Stimulated activated naive CD8-positive, alpha-beta T cell treated with anti-CD3 and anti-CD28 coated beads, Interleukin-15, Interleukin-2, amounts not matched to agents 100 U/mL and 50 U/mL, for 24 hours (primary cell): ENCODE measurements at places on chromosomes 6 and 20.

DNA sequence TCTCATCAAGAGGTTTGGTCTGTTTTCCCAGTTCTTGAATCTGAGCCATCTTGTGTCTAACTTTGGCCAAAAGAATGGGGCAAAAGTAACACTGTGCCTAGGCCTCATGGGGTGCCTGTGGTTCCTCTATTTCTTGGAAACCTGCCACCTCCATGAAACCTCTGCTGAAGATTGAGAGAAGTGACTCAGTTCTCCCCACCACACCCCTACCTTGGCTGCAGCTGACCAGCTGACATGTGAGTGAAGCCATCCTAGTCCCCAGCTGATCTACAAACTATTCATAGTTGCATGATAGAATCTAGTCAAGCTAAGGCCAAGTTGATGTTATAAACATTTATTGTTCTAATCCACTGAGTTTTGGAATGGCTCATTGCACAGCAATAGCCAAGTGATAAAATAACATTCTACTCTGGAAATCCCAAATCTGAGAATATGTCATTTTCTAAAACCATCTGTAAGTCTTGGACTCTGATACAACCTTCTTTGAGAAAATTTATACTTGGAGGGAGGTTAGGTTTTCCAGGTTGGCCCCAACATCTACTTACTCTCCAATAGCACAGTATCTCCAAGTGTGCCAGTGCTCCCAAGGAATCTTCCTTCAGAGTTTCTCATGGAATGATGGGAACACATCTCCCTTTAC, 107.0 kb upstream of the SMLR1 start:
- peak; percentile 9 for DNase-seq

DNA sequence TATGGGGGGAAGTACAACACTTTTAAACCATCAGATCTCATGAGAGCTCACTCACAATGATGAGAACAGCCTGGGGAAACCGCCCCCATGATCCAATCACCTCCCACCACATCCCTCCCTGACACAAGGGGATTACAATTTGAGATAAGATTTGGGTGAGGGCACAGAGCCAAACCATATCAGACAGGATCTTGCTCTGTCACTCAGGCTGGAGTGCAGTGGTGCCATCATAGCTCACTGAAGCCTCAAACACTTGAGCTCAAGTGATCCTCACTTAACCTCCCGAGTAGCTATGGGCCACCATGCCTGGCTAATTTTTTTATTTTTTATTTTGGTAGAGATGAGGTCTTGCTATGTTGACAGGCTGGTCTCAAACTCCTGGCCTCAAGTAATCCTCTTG, 5.1 kb upstream of the IYD start:
- no peak for DNase-seq

- peak; percentile 17 for DNase-seq
Measured at GRCh38 chr20:45792317-45793118, 764 bp downstream of the DNTTIP1 start.

DNA sequence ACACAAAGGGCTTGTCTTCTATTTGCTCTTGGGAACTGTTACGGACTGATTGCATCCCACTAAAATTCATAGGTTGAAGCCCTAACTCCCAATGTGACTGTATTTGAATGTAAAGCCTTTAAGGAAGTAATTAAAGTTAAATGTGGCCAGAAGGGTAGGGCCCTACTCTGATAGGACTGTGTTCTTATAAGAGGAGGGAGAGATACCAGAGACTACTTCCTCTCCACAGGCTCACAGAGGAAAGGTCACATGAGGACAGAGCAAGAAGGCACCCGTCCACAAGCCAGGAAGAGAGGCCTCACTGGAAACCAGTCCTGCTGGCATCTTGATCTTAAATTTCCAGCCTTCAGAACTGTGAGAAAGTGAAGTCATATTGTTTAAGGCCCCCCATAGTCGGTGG, 211.9 kb downstream of the CDH26 start:
- DNase-seq = no peak

DNA sequence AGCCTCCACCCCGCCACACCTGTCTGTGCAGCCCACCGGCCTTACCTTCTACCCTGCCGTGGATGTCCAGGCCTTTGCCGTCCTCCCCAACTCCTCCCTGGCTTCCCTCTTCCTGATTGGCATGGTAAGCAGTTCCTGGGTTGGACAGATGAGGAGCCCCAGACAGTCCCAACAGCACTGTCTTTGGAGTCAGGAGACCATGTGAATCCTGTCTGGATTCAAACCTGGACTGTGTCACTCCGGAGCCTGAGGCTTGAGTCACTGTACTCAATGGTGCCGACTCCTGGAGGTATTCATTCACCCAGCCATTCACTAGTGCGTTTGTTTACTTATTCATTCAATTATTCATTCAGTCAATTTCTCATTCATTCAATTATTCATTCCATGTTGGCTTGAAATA, 20.0 kb upstream of the LBP start:
- DNase-seq = no peak

DNA sequence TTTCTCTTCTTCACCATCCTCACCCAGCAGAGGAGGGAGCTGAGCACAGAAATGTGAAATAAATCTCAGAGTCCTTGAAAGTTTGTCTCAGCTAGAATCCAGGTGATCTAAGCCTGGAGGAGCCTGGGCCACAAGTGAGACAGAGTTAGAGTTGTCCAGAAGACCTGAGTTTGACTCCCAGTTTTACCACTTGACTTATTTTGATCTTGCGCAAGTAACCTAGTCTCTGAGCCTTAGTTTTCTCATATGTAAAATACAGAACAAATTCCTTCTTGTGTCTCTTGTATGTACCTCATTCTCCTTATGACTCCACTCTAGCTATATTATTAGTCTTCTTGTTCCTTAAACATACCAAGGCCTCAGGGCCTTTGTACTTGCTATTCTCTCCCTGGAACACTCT, 36.7 kb downstream of the RALY start:
- no peak for DNase-seq

DNA sequence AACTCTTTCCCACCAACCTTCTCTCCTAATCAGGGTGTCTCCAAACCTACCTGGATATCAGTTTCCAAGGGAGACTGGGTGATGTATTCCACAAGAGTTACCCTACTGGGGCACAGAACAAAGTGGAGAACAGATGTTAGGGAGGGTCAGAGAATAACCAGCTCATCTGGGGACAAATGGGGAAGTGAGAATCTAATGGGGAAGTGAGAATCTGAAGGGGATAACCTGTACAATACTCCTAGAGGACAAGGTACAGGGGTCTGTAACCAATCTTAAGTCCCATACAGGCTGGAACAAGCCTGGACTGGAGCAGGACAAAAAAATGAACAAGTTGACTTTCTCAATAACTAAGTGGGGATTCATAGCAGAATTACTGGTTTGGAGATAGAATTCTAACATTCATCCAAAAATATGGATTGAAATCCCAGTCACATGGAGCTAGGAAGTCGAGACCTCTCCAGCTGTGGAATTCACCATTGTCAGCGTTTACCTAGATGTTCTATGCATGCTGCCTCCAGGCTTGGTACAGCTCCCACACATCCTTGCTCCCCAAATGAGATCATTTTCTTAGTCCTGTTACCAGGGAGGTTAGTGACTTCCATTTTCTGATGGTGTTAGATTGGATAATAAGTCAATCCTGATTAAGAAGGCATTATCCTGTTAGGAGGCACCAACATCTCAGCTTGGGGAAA, 214.8 kb upstream of the MOCS1 start:
- DNase-seq = no peak

DNA sequence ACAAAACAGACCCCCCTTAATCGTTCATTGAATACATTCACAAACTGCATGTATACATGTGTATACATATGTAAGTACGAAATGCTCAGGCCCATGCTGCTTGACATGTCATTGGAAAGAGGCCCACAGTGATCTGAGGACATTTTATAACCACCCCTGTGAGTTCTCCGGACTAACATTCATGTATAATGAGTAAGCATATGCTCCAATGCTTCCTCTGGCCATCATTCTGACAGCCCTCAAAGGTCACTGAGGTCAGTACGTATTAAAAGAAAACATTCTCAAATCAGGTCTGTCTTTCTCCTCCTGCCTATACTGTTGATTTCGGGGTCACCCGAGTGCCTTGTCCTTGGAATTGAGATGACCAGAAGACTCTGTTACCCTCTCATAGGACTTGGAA, 54.9 kb downstream of the TENT5A start:
- no peak for DNase-seq

- no peak for DNase-seq
Measured at GRCh38 chr6:140108167-140108566, 733.7 kb upstream of the CITED2 start.

- no peak for DNase-seq
Measured at GRCh38 chr20:17987988-17988387, 19.2 kb downstream of the MGME1 start.

DNA sequence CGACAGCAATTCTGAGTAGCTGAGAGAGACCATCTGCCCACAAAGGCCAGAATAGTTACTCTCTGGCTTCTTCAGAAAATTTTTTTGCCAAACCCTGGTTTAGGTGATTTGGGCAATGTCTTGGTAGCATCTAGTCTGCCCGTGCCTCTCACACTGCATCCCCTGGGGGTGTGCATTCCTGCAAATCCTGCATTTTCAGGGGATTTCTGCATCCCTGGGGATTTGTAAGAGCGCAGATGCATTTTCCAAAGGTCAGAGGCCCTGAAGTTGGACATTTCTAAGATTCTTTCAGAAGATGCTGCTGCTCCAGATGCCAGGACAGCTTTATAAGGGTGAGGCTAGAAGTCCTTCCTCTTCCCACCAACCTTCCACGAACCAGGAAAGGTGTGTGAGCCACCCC, 4.0 kb downstream of the CST9 start:
- DNase-seq = no peak

DNA sequence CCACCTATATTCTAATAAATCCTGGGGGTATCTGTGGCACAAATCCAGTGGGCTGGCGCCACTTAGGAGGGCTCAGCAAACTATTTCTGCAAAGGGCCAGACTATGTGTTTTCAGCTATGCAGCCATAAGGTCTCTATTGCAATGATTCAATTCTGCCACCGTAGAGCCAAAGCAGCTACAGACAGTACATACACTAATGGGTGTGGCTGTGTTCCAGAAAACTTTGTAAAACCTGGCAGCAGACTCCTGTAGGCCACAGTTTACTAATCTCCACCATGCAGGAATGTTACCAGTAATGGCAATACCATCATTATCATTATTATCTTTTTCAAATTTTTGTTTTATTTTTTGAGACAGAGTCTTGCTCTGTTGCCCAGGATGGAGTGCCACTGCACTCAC, 65.7 kb downstream of the SULF2 start:
- DNase-seq = no peak

DNA sequence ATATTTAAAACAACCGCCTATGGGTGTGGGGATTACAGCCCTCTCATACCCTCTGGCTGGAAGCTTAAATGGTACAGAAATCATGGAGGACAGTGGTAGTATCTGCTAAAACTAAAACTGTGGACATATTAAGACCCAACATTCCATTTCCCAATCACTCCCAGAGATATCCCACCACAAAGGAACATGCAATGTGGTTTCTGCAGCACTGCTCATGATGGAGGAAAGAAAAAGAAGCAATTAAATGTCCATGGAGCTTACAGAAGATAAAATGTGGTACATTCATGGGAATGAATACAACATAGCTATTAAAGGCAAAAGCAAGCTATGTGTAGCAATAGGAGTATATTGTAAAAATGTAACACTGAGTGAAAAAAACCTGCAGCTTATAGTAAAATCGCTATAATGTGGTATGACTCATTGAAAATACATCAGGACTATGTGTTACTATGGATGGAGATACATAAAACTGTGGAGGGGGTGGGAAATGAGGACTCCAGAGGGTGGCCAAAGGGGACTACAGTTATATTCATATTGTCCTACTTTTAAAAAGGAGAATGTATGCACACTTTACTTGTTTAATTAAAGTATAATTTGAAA, 22.9 kb upstream of the NNAT start:
- DNase-seq = no peak

- no peak for DNase-seq
Measured at GRCh38 chr6:46677314-46677654, 10.4 kb upstream of the TDRD6 start.

DNA sequence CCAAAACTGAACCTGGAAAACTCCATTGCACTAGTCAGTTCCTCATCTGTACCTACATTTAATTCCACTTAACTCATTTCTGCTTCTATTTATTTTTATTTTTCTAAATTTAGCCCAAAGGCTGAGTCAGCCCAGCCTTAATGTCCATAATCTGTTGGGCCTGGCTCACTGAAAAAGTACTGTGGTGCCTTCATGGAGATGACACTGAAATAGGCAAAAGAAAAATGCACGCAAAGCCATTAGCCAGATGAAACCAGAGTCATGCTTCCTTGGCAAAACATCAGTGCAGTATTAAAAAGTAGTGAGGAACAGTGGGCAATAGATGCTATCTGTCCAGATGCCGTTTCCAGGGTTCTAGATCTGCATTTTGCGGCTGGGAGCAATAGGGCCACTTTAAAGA, 14.7 kb upstream of the PLCB4 start:
- no peak for DNase-seq

GRCh38 chr20:46485431-46485830, 27.9 kb downstream of the ZNF334 start:
- no peak for DNase-seq

GRCh38 chr6:103784117-103784516, 1075.6 kb downstream of the HACE1 start:
- DNase-seq = no peak

DNA sequence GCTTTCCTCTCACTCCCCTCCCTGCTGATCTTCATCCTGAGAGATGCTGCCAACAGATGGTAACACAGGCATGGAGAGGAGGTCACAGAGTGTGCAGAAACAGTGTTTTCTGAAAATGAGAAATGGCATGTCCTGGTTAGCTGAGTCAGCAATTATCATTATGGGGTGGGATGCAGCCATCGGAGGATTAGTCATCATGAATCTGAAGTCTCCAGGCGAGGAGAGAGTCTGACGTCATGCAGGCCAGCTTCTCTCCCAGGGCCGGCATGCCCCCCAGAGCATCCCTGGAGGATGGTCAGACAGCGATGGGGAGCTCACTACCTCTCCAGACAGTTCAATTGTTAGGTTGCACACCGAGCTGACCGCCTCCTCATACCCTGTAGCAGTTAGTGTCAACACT, 4.7 kb upstream of the GTSF1L start:
- DNase-seq = no peak

GRCh38 chr20:34110745-34111641, 1.1 kb downstream of the EIF2S2 start:
- peak; percentile 13 for DNase-seq

- DNase-seq = no peak
Measured at GRCh38 chr6:83431545-83432155, 799 bp upstream of the ME1 start.

DNA sequence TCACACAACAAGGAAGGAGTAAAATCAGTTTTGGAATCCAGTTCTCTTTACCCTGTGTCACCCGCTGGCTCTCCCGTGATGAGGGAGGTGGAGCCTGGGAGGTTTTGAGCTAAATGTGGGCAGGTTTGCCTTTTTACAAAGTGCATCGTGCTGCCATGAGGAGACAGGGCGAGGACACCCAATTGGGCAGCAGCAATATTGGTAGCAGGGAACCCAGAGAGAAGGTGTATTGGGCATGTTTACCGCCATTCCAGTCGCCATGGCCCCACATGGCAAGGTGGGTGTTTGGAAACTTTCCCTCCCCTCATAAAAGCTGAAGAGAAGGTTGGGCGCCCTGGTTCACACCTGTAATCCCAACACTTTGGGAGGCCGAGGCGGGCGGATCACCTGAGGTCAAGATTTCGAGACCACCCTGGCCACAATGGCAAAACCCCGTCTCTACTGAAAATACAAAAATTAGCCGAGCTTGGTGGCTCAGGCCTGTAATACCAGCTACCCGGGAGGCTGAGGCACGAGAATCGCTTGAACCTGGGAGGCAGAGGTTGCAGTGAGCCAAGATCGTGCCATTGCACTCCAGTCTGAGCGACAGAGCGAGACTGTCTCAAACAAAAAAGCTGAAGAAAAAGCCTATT, 3.5 kb upstream of the UBE2V1 start:
- DNase-seq = no peak

GRCh38 chr6:170143401-170144150, 147.3 kb downstream of the DLL1 start:
- peak; percentile 2 for DNase-seq
